ENCODE measurements at places on chromosomes 11 and 22.

GRCh38 chr11:116888884-116889549, 51.6 kb upstream of the APOA1 start:
- DNase-seq, result no peak

- peak; percentile 27 for DNase-seq
Measured at GRCh38 chr22:20206709-20207215, 55.9 kb upstream of the CCDC188 start.

DNA sequence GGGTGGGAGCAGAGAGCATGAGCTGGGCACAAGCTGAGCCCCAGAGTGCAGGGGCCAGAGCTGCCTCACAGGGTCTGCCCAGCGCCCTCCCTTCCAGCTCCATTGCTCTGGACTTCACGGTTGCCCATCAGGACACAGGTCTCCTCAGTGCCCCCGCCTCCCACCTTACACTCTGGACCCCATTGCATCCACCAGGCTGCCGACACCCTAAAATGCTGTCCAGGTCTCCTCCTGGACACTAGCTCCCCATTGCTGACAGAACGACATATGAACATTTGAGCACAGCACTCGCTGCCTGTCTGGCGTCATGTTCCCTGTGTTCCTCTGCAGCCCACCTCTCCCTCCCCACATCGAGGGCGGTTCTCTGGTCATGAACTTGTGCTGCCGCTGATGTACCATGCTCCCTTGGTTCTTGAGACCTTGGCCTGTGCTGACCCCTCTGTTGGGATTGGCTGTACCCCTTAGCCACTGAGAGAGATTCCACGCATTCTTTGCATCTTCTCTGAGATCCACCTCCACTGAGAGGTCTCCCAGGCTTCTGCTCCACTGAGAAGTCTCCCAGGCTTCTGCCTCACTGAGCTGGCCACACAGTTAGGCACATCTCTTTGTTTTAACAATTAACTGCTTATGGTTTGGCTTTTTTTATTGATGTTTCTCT, 34.2 kb upstream of the NECTIN1 start:
- peak; percentile 42 for DNase-seq

DNA sequence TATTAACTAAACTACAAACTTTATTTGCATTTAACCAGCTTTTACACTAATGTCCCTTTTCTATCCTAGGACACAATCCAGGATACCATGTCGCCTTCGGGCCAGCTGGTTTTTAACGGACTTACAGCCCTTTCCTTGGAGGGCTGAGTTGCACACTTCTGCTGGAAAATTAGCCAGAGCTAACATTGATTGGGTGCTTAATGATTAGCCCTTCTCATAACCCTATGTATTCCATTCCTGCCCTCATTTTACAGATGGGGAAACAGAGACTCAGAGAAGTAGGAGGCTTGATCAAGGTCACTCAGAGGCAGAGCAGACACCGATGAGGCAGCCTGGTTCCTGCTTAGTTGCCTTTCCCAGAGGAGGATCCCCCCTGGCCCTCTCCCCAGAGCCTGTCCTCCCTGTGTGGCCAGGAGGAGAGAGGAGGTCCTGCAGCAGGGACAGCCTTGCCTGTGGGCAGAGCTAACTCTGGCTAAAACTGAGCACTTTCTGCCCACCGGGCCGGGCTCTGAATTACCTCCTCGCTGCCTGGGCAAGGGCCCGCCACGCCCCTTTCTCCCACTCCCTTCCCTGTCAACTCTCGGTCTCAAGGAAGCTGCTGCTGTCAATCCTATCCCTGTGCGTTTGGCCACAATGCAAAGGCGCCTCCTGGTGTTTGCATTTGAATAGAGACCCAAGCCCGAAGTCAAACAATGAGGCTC, 59.6 kb upstream of the PAX6 start:
- peak; percentile 61 for DNase-seq

DNA sequence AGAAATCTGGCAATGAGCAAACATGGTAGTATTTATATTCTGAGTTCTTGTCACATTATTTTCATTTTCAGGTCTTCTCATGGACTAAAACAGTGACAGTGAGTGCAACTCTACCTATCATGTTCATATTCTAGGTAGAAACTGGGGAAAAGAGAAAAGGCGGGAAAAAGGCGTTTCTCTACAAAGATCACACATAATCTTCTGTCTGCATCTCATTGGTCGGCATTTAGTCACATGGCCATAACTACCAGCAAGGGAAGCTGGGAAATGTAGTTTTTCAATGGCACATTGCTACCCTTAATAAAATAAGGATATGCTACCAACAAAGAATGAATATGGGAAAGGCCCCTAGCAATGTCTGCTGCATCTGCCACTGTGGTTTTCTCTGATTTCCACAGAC, 57.6 kb upstream of the B3GAT1 start:
- peak; percentile 2 for DNase-seq

- no peak for DNase-seq
Measured at GRCh38 chr11:79077702-79078330, 363.0 kb downstream of the TENM4 start.

GRCh38 chr22:32994898-32995297, 63.3 kb downstream of the SYN3 start:
- no peak for DNase-seq

DNA sequence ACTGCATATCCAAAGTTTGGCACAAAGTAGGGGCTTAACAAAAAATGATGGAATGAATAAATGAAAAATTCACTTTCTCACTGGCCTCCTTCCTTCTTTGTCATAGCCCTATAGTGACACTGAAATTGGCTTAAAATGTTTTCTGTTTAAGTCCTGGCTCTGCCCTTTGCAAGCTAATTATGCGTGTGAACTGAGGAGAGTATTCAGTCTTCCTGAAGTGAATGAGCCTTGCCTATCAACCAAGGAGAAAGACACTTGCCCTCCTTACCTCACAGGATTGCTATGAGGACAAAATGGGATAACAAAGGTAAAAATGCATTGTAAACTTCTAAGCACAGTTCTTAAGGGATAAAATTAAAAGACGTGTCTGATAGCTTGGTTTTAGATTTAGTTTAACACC, 729.8 kb upstream of the ANO3 start:
- no peak for DNase-seq

DNA sequence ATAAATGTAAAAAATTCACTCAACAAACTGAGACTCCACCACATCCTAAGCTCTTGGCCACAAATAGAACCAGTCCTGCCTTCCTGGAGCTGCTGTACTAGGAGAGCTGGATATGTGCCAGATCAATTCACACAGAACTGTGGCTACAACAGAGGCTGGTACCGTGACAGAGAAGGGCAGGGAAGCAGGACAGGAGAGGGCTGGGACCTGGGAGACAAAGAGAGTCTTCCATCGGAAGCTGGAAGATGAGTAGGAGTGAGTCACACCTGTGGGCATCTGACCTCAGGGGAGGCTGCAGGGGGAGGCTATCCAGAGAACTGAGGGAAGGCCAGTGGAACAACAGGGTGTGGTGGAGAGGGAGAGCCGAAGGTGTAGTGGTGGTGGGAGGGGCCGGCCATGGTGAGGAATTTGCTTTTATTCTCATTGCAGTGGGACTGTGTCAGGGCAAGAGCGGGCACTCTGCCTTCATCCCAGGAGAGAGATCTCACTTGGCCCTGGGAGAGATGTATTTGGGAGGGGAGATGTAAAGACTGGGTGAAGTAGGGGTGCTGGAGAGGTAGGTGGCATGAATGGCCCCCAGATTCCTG, 1.9 kb upstream of the LTBP3 start:
- DNase-seq, result peak; percentile 63

DNA sequence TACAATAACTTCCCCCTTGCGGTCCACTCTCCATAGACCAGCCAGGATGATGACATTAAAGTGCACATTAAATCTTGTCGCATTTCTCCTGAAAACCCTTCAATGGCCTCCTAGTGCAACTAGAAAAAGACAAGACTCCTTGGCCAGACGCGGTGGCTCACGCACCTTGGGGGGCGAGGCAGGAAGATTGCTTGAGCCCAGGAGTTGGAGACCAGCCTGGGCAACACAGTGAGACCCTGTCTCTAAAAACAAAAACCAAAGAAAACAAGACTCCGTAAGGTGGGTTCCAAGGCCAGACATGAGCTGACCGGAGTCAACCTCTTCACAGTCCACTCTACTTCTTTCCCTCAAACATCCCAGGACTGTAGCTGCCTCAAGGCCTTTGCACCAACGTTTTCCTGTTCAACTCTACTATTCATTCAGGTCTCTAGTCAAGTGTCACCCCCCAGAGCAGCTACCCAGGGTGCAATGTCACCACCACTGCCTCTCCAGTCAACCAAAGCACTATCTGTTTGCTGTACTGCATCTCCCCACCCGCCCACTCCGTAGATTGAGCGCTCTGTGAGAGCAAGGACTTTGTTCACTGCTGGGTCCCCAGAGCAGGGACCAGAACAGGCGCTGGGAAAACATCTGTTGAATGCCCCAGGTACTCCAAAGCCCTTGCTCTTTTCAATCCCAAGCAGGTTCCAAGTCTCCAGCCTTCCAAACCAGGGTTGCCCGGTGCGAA, 739 bp downstream of the ZMAT5 start:
- DNase-seq, result peak; percentile 12

DNA sequence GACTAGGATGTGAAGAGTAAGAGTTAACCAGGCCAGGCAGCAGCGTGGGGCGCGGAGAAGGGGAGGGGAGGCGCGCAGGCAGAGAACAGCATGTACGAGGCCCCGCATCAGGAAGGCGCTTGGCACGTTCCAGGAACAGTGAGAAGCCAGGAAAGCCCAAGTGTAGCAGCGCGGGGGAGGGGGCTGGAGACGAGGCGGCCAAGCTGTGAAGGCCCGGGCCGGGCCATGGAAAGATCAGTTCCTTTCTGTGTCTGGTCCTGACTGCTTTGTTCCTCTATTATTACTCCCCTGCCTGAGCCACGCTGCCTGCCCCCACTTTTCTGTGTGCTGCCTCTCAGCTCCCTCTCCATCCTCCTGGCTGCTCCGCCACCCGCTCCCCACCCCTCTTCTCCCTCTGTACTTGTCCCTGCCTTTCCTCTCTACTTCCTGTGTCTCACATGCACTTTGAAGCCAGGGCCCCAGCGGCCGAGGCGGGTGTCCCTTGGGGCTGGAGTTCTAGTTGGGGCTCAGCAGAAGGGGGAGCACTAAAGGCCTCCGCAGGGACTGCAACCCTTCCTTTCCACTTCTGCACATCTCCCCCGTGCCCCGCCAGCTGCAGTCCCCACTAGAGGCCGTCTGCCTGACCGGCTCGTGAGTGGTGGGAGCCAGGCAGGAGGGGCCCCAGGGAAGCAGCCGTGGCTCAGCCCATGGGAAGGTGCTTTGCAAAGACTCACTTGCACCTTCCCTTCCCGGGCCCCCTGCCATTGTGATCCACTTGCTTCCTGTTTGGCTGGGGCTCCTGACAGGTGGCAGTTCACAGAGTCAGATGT, 63.7 kb downstream of the PRDM11 start:
- peak; percentile 90 for DNase-seq

DNA sequence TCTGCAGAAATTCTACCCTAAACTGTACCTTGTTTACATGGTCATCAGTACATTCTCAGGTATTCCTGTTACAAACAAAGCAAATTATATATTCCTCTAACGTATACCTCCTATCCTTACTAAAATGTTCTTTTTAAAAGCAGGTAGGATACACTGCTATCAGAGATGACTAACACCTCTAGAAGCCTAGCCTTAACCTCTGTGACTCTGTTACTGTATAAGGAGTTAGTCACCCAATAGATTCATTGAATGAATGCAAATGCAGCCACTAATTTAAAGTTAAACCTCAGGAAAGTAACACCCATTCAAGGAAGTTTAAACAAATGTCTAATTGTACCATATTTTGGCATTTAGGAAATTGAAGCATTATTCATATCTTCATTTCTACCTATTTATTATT, 82.2 kb downstream of the FCHSD2 start:
- no peak for DNase-seq

GRCh38 chr11:123282597-123282996, 87.5 kb upstream of the CLMP start:
- no peak for DNase-seq

DNA sequence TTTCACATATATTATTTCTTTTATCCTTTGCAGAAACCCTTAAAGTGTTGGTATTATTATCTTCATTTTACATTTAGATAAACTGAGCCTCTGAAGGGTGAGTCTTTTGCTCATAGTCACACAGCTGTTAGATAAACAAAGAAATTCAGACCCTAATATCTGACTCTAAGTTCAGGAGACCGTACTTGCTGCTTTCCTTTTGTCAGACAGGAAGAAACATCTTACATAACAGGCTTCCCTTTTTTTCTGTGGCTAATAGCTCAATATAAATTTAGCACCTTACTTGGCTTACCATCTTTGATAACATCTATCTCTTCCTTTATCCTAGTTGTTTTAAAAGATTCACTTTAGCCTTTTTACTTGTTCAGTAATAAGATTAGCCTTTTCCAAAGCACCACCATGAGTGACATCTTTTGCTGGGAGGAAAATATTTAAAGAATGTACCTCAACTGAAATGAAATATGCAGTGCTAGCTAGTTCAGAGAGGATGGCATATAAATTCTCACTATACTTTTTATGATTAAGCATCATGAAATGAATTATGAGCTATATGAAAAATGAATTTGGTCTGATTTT, 128.6 kb downstream of the WNT11 start:
- DNase-seq, result peak; percentile 51

- DNase-seq, result no peak
Measured at GRCh38 chr11:131044851-131045250, 128.6 kb upstream of the SNX19 start.

GRCh38 chr11:44104481-44105294, 9.2 kb downstream of the EXT2 start:
- DNase-seq, result peak; percentile 28

DNA sequence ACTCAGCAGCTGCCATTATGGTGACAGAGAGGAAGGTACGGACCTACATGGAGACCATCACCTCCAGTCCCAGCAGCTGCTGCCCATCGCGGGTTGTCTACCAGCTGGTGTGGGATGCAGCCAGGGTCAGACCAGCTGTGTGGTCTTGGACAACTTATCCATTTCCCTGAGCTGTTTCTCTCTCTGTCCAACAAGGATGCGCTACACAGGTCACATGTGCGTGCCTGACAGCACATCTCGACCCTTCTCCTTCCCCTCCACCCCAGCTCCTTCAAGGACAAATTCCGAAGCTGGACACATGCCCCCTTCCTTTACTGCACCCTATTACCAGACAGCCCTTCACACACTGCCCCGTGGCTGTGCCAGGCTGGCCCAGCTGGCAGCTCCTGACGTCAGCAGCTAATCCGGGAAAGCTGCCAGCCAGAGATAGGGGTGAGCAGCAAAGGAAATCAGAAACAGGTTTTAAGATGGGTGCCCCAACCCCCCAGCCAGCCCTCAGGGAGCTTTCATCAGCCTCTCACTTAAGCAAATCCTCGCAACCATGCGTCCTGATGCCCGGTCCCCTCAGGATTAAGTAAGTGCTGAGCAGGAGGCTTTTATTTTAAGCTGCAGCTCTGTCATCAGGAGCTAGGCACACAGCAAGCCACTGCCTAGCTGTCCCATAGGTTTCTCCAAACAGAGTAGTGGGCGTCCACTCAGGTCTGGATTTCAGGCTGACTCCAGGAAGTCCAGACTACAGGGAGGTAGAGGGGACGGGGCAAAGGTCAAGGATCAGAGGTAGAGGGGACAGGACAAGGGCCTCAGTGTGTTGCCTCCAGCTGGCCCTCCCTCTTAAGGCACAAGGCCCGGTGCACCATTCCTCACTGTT, 20.3 kb downstream of the TEF start:
- peak; percentile 45 for DNase-seq

Measured in choroid plexus epithelial cell (primary cell).